ENCODE measurements at places on chromosomes 6 and 20. TPM values are rescaled to one million over a fixed set of nuclear protein-coding genes. Genes with fewer than 3 reads are reported as not detected.

KCNG1 gene
- not detected for total RNA-seq

ECT2L gene
- not detected for total RNA-seq

PDE10A gene
- total RNA-seq = not detected

DNA sequence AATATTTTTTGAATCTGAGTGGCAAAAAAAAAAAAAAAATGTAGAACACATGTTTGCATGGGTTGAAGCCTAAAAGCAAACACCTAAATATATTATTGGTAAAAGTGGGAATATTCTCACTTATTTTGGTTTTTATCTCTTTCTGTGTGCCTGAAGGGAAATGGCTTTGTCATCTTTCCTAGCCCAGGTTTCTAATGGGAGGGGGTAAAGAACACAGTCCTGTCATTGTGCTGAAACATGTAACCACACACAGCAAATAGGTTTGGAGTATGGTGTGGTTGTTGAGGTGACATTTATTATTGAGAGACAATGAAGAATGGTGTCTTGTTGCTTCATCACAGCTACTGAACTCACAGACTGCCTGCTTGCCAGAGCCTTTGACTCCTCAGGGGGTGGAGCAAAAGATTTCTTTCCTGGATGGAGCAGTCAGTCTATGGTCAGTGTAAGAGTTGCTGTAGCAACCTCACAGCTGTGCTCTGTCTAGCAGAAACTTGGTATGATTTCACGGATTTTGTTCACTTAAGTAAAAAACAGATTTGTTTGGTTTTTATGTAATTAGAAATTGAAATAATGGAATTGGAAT is 70.2 kb downstream of the CEP57L1 start:
- DNase-seq = no peak

DNA sequence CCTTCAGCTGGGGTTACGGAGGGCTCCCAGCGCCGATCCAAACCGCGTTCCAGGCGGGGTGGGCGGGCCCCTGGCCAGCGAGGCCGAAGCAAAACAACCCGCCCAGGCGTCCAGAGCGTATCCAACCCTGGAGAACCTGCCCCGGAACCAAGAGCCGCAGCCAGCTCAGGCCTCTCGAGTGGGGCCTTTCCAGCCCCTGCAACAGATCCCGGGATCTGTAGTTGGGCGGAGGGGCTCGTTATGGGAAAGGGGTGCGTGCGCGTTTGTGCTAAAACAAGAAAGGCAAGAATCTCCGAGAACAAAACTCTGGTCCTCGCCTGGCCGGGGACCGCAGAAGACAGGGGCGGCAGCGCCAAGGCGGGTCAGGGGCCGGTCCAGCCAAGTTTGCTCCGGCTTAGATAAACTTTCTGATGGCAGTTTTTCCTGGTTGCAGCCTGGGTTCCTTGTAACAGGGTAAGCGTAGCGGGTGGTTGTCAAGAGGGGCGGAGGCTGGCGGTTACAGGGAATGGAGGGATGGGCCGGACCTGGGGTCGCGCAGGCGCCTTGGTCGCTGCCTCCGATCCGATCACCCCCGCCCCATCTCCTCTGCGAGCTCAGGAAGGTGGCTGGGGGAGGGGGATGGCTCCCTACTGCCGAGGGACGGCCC is 448 bp upstream of the RIN2 start:
- DNase-seq = no peak
